ENCODE measurements at places on chromosomes 5 and 9.

- DNase-seq = no peak
Measured at GRCh38 chr5:132009706-132010405, 1.6 kb downstream of the ACSL6 start.

- no peak for DNase-seq
Measured at GRCh38 chr5:139872851-139873794, 77.5 kb downstream of the PSD2 start.

DNA sequence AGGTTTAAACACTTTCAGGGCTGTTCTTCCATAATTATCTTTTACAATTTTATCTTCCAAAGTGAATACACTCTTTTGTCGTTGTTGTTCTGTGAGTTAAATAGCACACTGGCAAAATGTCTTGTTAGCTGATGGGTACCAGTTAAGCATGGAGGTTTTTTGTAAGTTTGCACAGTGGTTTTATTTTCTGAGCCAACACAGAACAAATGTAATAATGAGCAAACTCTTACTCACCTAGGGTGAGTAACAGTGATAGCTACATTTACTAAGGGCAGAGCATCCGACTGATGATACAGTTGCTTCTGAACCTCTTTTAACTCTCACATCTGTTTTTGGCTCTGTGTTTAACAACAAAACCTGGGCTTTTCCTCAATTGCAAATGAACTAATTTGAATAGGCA lies 103.2 kb downstream of the CTNND2 start:
- no peak for DNase-seq

GRCh38 chr5:37940931-37941623 lies 101.2 kb upstream of the GDNF start:
- DNase-seq = no peak

- no peak for DNase-seq
Measured at GRCh38 chr9:116250891-116251290, 97.3 kb downstream of the PAPPA start.

GRCh38 chr5:65032250-65032649 lies 263.5 kb downstream of the CWC27 start:
- no peak for DNase-seq

DNA sequence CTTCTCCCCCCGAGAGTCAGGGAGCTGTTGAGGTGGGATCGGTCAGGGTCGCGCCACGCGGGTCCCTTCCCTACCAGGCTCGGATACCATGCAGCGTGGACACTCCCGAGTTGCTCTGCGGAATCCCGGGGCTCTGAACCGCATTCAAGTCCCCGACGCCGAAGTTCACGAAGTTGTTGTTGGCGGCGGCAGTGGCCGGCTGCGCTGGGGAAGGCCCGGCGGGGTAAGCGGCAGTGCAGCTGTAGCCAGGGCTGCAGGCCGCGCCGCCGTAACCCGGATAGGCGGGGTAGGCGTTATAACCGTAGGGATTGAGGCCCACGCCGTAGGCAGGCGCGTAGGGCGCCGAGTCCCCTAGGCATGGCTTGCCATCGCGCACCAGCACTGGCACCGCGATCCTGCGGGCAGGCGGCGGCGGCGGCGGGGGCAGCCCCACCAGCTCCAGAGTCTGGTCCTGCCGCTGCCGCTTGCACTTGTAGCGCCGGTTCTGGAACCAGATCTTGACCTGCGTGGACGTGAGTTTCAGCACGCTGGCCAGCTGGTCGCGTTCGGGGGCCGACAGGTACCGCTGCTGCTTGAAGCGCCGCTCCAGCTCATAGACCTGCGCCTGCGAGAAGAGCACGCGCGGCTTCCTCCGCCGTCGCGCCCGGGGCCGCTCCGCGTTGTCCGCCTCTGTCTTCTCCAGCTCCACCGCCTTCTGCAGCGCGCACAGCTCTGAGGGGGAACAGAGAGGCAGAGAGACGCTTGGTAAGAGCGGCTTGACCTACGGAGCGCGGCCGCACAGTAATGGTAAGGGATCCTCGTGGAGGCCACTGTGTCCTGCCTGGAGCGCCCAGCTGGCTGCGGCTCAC lies 2.3 kb downstream of the NKX2-5 start:
- DNase-seq = no peak

DNA sequence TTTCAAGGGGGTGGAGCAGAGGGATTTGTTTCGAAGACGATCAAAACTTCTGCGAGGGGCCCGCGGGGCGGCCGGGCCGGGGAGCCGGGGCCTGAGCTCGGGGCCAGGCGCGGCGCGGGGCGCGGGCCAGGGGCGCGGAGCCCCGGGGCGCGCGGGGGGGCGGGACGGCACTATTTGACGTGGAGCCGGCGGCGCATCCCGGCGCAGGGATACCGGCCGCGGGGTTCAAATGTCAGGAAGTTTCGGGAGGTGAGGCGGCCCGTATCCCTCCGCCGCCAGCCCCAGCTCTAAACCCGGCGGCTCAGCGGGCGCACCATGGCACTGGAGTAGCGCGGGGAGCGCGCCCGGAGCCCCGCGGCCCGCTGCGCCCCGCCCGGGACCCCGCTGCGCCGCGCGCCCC lies at the start of gene LMX1B:
Gene LMX1B, plus strand, starts transcription at position 278 of the 400 bp plus-strand sequence. CDS start 522 bp downstream, outside the sequence.
- DNase-seq = no peak

GRCh38 chr5:153135411-153135810 lies 355.1 kb upstream of the GRIA1 start:
- DNase-seq = no peak

DNA sequence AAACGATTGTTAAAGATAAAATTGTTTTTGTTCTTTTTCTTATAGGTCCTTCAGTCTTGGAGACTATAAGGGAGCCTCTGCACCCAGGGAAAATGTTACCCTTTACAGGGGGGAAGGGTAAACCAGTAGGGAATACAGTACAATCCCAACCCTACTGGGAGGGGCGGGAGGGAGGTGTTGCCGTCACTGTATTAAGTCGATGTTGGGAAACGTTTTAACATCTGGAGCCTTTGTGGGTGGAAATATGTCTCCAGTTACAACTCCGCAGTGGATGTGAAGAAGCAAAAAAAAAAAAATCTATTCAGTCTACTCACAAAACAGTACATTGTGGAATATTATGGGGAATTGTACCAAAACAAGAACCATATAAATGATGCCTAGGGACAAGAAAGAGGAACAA lies 47.2 kb upstream of the FCHO2 start:
- no peak for DNase-seq

DNA sequence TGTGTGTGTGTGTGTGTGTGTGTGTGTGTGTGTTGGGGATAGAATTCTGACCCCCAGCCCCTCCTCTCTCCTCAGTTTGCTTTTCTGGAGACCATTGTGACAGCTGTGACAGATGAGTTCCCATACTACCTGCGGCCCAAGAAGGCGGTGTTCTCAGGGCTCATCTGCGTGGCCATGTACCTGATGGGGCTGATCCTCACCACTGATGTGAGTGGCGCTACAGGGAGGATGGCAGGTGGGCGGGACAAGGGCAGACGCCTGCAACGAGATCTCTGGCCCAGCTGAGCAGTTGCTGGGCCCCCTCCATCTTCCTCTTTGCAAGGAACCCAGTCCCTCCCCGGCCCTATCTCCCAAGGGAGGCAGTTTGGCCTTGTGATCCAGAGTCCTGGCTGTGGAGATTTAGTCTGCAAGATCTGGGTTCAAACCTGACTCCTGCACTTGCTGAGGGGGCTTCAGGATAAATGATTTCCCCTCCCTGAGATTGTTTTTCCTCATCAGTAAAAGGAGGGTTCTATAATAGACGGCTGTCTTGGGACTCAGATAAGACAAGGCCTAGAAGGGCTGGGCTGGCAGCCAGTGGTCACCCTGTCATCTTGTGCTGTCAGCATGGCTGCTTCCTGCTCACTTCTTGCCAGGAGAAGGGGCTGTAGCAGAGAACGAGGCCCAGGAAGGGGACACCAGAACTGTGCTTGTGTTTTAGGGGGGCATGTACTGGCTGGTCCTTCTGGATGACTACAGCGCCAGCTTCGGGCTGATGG lies 14.1 kb downstream of the SLC6A7 start:
- no peak for DNase-seq

- no peak for DNase-seq
Measured at GRCh38 chr5:103679873-103680272, 117.3 kb upstream of the NUDT12 start.

GRCh38 chr9:5624655-5625054 lies 4.3 kb upstream of the RIC1 start:
- no peak for DNase-seq

- DNase-seq = no peak
Measured at GRCh38 chr5:77957-78804, 13.8 kb upstream of the PLEKHG4B start.

DNA sequence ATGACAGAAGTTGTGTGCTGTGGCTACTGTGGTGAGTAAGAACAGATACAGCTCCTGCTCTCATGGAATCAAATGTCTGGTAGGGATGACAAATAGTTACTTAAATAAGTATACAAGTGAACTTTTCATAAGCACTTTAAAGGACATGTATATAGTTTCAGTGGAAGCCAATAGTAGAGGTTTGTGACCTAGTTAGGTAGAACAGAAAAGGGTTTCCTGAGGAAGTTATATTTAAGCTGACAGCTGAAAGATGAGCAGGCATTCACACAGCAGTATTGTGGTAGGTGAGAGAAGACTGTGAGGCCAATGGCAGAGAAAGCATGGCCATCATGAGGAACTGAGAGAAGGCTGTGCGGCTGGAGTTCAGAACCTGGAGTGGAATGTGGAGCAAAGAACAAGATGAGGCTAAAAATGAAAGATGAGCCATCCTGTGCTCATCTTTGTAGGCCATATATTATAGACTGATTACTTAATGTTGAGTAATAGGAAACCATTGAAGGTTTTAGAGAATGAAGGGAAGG lies 15.4 kb downstream of the FAM174A start:
- no peak for DNase-seq

DNA sequence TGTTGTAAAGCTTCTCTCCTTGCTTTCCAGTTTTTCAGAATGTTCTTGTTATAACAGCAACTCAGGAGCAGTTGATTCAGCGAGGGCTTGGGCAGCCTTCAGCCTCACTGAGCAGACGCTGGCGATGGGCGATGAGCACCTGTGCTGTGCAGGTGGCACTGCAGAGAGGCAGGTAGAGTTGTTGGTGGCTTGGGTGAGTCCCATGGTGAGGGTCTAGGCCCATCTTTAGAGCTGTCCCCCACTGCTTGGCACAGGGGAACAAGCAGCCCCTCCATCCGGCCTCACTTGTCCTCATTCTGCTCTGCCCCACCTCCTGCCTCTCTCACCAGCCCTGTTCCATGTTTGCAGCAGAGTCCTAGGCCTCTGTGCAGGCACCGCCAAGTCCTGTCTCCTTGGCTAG lies 6.1 kb upstream of the CXCL14 start:
- no peak for DNase-seq

GRCh38 chr9:19440823-19441580 lies 32.2 kb downstream of the ACER2 start:
- DNase-seq = no peak

DNA sequence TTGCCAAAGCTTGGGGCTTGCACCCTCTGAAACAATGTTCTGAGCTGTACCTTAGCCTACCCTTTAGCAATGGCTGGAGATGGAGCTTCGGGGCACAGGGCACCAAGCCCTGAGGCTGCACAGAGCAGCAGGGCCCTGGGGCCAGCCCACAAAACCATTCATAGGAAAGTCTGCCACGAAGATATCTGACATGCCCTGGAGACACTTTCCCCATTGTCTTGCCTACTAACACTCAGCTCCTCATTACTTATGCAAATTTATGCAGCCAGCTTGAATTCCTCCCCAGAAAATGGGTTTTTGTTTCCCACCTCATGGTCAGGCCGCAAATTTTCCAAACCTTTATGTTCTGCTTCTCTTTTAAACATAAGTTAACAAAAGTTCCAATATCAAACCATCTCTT lies 105.7 kb downstream of the DTWD2 start:
- DNase-seq = no peak

- no peak for DNase-seq
Measured at GRCh38 chr9:100601216-100601615, 23.3 kb downstream of the CAVIN4 start.

GRCh38 chr9:114735704-114736103 lies 53.7 kb upstream of the TEX48 start:
- DNase-seq = no peak

DNA sequence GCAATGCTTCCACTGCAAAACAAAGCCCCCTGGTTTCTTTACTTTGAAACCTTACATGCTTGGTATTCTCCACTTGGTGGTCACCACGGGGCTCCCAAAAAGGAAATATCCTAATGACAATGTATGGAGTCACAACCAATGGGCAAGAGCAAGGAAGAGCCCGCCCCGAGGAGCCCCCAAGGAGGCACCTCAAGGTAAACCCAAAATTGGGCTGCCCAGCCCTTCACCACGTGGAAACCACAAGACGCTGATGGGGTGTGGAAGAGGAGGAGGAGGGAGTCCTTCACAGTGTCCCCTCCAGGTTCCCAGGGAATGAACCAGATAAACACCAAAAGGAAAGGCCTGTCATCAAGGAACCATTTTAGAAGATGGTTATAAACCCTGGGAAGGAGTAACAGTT lies 3.8 kb downstream of the ROR2 start:
- no peak for DNase-seq

GRCh38 chr9:89941875-89942274 lies 337.1 kb downstream of the GADD45G start:
- no peak for DNase-seq

DNA sequence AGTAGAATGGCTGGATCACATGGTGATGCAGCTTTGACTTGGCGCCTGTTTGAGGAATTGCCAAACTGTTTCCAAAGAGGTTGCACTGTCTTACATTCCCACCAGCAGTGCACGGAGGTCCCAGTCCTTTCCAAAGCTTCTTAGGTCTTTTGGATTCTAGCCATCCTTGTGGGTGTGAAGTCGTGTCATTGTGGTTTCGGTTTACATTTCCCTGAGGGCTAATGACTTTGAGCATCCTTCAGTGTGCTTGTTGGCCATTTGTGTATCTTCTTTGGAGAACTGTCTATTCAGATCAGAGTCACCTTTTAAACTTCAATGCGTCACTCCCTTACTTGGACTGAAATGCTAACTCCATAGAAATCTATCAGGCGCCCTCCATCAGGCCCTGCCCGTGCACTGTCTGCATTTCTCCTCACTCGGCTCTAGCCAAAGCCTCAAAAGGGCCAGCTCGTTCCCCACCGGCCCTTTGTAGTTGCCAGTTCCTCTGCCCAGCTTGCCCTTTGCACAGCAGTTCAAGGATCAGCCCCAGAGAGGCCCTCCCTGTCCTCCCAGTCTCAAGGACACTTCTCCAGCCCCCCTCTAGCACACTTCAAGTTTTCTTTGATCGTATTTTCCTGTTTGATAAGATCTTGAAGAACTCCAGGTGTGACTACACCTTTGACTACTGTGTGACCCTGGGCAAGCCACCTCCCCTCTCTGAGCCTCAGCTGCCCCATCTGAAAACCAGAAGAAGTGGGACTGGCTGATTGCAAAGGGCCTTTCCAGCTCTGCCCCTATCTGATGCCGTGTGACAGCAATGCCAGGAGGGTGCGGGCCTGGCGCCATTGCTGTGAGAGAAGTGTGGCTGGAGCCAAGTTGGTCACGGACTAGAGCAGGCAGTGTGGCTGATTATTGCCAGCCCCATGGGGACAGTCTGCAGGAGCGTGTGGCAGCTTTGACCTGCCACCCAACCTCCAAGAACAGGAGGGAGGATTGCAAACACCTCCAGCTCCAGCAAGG lies 5.6 kb downstream of the HRH2 start:
- DNase-seq = no peak

DNA sequence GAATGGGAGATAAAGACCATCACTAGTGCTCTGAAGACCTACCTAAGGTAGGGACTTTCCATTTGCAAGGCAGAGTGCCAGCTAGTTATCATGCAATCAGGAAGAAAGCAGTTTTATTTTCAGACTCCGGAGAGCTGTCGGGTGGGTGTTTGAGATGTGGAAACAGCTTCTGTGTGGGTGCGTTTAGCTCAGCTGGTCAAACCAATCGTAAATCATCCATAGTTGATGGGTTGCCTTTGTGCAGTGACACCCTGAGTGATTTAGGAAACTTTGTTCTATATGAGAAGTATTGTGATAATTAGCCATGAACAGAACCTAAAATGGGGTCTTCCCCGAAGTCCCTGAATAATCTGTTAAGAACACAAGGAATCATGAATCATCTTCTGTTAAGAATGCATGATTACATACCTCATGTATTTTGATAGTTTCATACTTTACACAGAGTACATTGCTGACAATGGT lies 284.3 kb downstream of the ARHGAP26 start:
- DNase-seq = no peak
